ENCODE measurements at places on chromosomes 4 and X.

DNA sequence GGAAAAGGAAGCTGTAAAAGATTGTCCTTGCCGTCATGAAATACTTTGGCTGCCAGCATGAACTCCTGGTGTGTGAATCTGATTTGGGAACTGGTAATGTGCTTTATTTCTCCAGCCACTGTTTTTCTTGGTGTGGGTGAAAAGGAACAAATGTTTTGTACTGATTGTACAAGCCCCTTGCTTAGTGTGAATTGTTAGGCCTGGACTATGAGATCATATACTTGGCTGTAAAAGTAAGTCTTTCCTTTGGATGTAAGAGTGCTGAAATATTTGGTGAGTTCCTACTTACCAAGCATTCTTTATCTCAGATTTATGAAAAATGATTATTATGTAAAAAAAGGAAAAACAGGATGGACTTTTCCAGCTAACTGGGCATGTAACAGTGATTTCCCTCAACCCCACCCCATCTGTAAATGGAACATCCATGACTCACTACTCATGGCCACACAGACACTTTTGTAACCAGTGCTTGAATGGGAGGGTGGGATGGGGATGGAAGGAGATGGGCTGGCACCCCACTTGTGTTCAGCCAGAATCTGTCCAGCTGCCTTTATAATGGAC, 6.3 kb downstream of the FNIP2 start:
- DNase-seq = no peak

- no peak for DNase-seq
Observed at GRCh38 chrX:56765811-56766553, 36.9 kb downstream of the NBDY start.

GRCh38 chr4:7425124-7425523, 9.6 kb downstream of the PSAPL1 start:
- DNase-seq = no peak

DNA sequence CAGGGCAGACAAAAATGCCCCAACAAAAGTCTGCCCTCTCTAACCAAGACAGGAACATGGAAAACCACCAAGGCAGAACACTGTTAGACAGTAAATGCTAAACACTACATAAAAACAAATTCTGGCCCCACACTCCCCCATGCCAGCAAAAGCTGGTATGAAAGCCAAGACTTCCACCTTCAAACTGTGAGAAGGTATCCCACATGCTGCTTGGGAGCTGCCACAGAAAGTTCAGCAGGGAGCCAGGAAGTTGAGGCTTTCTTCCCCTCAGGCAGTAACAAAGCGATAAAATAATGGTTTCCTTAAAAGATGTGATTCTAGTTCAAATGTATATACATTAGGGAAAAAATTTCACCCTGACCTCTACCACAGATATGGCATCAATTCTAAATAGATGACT, 770.4 kb upstream of the NDST4 start:
- DNase-seq = no peak

All from endodermal cell (in vitro differentiated cells).